CD4-positive, alpha-beta T cell treated with Interleukin-21 for 1 hour (primary cell): ENCODE measurements at places on chromosomes 1 and 21.
A peak's percentile ranks its signal among the peaks of the same experiment; 100 is the strongest.

GRCh38 chr1:187001198-187001889 is 172.6 kb downstream of the PLA2G4A start:
- DNase-seq, result no peak

DNA sequence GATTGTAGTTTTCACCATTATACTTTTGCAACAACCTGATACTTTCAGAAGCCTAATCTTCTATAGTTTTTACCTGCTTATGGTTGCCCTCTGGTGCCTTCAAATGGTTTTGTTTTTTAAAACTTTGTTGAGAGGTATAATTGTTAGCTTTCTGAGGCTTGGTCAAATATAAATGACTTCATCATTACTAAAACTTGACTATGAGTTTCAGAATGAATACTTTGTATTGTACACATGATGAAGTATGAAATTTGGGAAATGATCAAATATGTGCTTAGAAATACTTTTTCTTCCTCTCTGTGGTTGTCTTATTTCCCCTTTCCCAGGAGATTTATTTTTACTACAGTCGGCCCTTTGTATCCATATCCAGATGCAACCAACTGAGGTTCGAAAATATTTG is 151.8 kb upstream of the B3GALT2 start:
- peak; percentile 4 for DNase-seq

DNA sequence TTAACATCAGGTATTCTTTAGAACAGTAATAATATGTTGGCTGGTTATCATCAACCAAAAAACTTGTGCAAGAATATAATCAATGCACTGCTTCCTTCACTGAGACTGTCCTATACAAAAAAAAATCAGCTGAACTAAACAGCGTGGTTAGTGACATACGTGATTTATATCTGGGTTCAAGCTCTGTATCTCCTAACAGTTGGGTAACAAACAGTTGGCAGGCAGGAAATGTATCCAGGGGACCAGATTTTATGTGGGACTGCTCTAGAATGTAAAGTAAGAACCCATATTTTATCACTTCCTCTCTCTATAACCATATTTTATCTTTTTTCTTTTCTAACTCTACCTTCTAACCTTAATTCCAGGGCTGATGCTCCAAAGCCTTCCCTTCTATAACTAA is 8.0 kb downstream of the ACBD6 start:
- no peak for DNase-seq

DNA sequence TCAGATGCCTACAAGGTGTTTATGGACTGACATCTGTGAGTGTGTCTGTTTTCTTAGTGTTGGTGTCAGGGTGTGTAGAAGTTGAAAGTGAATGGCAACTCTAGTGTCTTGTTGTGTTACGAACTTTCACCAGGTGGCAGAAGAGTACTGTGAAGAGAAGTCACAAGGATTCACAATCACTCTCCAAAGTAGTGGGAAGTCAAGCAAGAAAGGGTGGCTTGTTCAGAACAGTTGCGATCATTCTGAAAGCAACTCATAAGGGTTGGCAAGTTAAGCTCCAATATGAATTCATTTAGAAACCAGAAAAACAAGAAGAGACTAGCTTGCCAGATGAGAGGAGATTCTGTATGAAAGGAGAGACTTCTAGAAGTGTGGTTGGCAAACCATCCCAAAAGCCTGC is 86.1 kb downstream of the FASLG start:
- peak; percentile 73 for DNase-seq

GRCh38 chr1:246417813-246418564 is 89.1 kb downstream of the SMYD3 start:
- DNase-seq, result no peak

- no peak for DNase-seq
Measured at GRCh38 chr1:221200464-221200863, 321.2 kb downstream of the HLX start.

GRCh38 chr1:174262349-174263241 is 103.3 kb downstream of the RABGAP1L start:
- peak; percentile 42 for DNase-seq

GRCh38 chr1:206737729-206738201 is 32.8 kb upstream of the IL19 start:
- no peak for DNase-seq

GRCh38 chr21:24840287-24840686 is 767.0 kb downstream of the MRPL39 start:
- no peak for DNase-seq

DNA sequence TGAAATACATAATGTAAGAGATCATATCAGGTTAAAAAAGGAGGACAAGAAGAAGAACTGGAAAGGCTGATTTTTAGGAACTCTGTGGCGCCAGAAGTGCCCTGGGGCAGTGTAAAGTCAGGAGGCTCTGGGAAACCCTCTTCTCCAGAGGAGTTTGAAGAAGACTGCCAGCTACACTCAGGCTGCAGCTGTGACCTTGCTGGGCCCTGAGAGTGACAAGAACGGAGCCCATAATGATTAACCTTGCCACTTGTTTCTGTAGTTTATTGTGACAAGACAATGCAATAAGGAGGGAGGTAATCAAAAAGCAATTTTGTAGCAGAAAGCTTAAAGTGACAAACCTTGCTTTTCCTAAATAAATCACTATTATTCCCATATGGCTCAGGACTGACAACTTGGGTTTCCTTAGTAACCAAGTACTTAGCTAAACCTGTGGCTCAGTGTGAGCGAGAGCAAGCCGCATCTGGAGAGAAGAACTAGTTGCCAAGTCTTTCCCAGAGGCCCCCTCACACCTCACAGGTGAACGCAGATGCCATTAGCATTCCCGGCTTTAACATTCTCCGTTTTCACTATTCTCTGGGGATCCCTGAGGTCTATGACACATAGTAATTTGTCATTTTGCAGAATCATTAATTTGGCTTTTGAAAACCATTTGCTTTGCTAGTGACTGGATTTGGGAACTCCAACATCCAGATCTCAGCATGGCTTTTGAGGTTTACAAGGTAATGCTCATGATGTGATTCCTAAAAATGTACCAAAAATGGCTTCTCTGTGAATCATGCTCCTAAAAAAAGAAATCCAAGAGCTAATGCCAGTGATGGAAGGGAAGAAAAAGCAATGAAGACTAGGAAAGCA is 115.9 kb downstream of the OMA1 start:
- no peak for DNase-seq

DNA sequence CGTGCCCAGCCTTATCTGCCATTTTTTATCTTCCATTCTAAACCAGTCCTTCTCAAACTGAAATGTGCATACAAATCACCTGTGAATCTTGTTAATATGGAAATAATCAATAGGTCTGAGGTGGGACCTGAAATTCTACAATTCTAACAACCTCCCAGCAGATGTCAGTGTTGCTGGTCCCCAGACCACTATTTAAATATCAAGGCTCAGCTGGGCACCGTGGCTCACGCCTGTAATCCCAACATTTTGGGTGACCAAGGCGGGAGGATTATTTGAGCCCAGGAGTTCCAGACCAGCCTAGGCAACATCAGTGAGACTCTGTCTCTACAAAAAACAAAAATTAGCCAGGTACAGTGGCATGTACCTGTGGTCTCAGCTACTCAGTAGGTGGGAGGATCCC is 4.1 kb downstream of the UQCRHL start:
- peak; percentile 33 for DNase-seq

- no peak for DNase-seq
Measured at GRCh38 chr1:86515597-86515996, 31.3 kb upstream of the CLCA4 start.

- DNase-seq, result no peak
Measured at GRCh38 chr21:23822760-23823159, 1784.5 kb downstream of the MRPL39 start.

DNA sequence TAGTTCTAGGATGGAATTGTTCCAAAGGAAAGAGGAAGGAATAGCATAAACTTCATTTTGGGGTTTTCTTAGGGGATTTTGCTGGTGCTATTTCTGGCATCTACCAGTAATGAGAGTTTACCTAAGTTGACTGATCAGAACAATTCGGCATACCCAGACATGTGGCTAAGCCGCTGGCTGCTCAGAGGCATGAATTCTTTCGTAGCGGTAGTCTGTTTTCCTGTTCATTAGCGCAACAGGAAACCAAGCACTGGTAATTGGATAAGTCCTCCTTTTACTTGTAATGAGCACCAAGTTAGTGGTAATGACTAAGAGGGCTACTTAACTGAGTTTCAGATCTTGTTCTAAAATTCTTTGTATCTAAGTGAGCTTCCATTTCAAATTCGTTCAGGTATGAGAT is 38.6 kb downstream of the C21orf91 start:
- peak; percentile 86 for DNase-seq

GRCh38 chr1:152577168-152577567 is 3.1 kb downstream of the LCE3D start:
- no peak for DNase-seq

DNA sequence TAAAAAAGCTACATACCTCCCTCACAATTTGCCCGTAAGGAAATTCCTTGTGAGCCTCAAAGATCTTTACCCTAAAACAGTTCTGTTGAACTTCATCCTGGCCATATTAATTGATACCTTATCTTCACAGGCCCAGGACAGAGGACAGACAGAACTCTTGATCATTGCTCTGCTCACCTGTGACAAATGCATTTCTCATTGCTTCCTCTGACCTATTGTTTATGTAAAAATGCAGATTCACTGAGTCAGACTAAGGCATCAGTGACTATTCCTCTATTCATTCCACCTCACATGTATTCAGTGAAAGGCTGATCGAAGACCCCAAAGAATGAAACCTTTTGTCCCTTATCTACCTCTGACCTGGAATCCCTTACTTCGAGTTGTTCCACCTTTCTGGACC is 61.0 kb downstream of the BACH1 start:
- no peak for DNase-seq

GRCh38 chr1:93501399-93501798 is 53.5 kb downstream of the FNBP1L start:
- no peak for DNase-seq

DNA sequence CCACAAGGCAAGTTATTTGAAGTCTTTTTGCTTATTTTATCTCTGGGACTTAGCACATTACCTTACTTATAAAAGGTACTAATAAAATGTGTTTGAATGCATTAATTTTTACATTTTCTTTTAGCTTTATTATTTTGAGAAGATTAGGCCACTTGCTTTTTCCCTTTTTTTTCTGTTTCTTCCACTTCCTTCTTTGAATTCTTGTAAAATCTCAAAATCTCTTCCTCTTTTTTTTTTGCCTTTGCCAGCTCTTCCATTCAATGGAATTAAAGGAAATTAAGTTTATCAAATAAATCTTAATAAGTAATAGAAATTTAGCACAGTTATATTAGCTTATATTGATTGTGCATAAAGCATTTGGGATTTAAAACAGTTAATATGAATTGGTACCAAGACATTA is 260.9 kb downstream of the SRGAP2C start:
- no peak for DNase-seq

- no peak for DNase-seq
Measured at GRCh38 chr1:114749835-114750234, 7.9 kb downstream of the CSDE1 start.

GRCh38 chr1:218371927-218372672 is 27.0 kb downstream of the TGFB2 start:
- DNase-seq, result no peak

- DNase-seq, result no peak
Measured at GRCh38 chr1:157419845-157420542, 132.3 kb downstream of the FCRL5 start.

DNA sequence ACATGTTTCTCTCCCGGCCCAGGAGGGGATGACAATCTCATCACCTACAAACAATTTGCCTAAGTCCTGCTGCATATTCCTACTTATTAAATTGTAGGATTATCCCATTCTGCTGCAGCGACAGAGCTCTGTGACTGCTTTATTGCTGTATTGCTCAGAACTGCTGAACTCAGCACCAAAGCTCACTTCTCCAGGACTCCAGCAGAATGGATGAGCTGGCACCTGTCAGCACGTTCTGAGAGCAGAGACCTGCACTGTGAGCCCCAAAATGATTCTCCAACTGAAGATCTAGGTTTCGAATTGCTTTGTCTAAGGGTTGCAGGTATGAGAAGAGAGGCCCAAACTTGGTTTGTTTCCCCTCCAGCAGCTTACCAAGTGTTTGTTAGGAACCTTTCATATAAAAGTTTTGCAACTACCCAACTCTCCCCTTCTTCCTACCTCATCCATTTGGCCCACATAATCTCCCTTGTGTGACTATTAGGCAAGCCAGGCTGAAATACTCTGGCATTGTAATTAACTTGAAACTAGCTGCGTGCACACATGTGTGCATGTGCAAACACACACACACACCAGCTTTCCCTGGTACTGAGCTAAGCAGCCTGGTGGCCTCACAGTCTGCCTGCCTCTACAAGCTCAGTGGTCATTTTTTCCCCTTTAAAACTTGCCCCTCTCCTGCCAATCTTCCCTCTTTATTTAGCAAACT is 161.4 kb upstream of the CAMK1G start:
- DNase-seq, result no peak

DNA sequence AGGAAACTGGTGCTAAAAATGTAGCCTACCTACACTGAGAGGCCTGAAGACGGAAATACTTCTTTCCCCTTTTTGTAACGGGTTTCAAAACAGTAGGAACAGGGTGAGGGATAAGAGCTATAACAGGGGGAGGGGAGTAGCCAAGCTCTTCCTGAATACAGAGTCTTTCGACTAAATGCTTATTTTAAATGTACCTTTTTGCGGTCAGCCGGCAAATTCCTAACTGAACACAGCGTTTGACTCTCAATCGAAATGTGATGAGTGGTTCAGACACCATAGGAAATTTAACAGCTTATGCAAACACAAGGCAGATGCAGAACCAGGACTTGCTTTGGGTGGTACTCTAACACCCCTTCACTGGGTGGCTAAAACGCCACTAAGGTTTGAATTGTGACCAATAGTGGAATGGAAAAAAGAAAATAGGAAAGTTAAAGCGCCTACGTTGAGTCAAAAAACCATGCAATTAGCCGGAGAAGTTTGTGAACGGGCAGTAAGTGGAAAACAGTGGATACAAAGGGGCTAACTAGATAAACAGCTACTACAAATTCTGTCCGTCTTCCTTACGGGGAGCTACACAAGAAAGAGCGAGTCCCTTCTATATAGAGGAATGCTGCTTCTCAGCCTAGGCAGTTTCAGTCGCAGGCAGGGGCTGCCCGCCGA is 1.7 kb downstream of the EGLN1 start:
- DNase-seq, result no peak

DNA sequence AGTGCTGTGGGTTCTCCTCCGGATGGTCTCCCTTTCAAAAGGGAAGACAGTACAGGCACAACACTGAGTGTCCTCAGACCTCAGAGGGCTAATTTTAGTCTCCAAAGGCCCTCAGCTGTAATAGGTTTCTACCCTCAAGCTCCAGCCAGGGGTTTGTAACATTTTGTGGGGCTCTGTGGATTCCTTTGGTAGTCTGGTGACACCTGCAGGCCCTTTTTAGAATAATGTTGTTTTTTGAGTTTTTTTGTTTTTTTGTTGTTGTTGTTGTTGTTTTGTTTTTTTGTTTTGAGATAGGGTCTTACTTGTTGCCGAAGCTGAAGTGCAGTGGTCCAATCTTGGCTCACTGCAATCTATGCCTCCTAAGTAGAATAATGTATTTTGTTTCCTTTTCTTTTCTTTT is 15.0 kb upstream of the TMEM201 start:
- DNase-seq, result peak; percentile 23

DNA sequence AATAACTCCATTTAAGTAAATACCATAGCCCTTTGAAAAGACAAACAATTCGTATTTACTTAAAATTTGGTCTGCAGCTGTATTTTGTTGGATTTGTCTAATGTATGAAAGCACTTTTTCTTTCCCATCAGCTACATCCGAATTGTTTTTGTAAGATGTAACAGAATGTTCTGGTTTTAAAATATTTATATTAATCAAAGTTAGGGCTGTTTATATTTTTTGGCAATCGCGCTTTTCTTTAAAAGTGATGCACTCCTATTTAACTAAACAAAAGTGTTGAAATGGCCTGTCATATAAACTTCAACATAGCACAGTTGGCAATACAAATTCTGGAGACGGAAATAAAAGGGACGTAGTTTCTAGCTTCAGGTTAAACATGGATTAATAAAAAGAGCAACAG is 216.3 kb upstream of the ADGRL2 start:
- DNase-seq, result no peak
